ENCODE measurements at places on chromosomes 1 and 21.

GRCh38 chr1:230414694-230415093 is 11.4 kb downstream of the PGBD5 start:
- DNase-seq: no peak

- no peak for DNase-seq
Observed at GRCh38 chr21:44823179-44823660, 5.4 kb upstream of the SUMO3 start.

- peak; percentile 21 for DNase-seq
Observed at GRCh38 chr1:235557495-235557894, 53.2 kb upstream of the B3GALNT2 start.

- DNase-seq: no peak
Observed at GRCh38 chr21:33063907-33064622, 5.9 kb upstream of the OLIG1 start.

DNA sequence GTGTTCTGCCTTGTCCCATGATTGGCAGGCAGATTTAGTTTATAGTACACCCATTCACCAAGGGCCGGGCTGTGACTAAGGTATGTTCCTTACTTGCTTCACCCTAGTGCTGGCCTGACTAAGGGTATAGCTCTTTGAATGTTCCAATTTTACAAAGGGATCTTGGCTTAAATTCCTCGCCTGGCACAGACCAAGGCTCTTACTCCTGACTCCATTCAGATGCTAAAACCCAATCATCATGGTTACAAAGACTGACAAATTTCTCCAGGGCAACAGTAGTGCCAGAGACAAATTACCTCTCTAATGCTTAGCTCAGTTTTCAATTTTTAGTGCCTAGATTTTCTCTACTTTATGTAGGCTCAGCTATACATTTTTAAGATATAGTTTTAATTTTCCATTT is 11.5 kb upstream of the C1orf53 start:
- no peak for DNase-seq

GRCh38 chr1:224433041-224433691 is 1.4 kb downstream of the WDR26 start:
- DNase-seq: peak; percentile 36

GRCh38 chr1:167683641-167684502 is 37.9 kb upstream of the MPZL1 start:
- DNase-seq: no peak

- no peak for DNase-seq
Observed at GRCh38 chr1:198529414-198529813, 11.1 kb downstream of the ATP6V1G3 start.

- DNase-seq: no peak
Observed at GRCh38 chr1:232183802-232184201, 446.1 kb downstream of the SIPA1L2 start.

- DNase-seq: peak; percentile 33
Observed at GRCh38 chr1:37995751-37996345, 6.0 kb upstream of the SF3A3 start.

DNA sequence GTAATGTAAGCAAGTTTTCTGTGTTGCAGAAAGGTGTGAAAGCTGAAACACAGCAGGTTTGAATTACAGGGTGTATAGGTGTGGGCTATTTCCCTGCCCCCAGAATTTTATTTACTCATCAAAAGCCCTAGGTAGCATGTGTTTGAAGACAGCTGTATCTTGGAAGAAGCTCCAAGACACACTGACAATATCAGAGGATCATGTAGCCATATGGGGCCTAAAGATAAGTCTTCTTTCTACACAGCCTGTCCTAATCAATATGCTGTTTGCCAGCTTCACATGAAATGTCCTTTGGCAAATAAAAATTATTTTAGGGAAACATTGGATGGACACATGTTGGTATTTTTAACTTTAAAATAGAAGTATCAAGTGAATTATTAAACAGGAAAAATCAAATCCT is 17.5 kb upstream of the SUCO start:
- no peak for DNase-seq

- DNase-seq: no peak
Observed at GRCh38 chr1:218459878-218460711, 115.0 kb downstream of the TGFB2 start.

DNA sequence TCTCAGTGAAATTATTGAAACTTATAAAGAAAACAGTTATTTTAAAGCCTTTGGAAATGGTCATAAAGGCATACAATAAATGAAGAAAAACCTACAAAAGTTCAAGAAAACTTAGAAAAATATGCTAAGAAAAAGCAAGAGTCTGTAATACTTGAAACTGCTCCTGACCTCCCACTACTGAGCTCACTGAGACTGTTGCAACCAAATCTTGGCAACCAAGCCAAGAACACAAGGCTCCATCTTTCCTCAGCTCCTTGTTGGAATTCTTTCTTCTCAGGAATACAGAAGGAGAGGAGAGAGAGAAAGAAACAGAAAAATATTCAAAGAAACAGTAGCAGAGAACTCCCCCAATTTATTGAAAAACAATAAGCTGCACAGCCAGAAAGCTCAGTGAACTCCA is 160.5 kb downstream of the RASAL2 start:
- no peak for DNase-seq

DNA sequence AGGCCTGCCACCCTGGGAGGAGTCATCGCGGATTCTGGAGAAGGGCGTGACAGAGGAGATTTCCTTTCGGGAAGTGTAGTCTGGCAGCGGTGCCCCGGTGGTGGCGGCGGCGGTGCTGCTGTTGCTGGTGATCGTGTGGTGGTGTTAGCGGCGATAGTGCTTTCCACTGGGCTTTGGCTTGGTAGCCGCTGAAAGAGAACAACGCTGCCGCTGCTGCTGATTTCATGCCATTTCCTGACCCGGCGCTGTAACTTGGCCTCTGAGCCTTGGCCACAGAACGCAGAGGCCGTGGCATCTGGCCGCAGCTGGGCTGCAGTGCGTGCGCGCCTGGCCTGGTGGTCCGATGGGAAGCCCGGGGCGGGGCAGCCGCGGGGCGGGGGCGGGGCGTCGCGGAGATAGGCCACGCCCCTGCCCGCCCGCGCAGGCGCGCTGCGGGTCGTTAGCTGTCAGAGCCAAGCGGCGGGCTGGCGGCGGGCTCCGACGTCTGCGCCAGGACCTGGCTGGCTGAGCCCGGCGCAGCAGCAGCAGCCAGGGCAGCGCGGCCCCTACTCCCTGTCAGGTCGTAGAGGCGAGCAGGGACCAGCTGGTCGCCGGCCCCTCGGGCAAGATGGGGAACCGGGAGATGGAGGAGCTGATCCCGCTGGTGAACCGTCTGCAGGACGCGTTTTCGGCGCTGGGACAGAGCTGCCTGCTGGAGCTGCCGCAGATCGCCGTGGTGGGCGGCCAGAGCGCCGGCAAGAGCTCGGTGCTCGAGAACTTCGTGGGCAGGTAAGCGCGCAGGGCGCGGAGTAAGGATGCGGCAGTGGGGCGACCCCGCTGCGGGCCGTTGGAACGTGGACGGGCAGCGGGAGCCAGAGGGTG is at the start of gene DNM3:
Gene DNM3, plus strand, starts transcription at position 449 of the 861 bp plus-strand sequence. Its CDS starts 159 bp downstream, at position 608.
- peak; percentile 84 for DNase-seq

- DNase-seq: no peak
Observed at GRCh38 chr1:58999676-59000075, 215.8 kb upstream of the JUN start.

- no peak for DNase-seq
Observed at GRCh38 chr1:1937549-1938275, 18.6 kb upstream of the TMEM52 start.

GRCh38 chr1:2275796-2276536 is 47.8 kb downstream of the SKI start:
- no peak for DNase-seq

DNA sequence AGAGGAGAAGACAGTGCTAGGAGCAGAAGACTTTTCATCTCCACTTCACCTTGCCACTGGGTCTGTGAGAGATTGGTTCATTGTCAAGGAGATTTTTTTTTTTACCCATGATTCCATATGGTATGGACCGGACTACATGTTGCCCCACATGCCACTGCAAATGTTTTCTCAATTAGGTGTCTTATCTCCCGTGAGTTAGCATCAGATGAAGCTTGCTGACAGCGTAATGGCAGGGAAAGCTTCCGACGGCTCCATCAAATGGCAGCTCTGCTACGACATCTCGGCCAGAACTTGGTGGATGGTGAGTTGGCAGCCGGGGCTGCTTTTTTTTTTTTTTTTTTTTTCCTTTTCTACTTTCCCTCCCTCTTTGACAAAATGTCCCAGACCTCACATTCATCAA is 217.2 kb upstream of the NFIA start:
- DNase-seq: no peak

GRCh38 chr1:62395291-62395690 is 41.6 kb upstream of the USP1 start:
- no peak for DNase-seq

GRCh38 chr1:185342672-185343259 is 25.7 kb upstream of the IVNS1ABP start:
- no peak for DNase-seq

DNA sequence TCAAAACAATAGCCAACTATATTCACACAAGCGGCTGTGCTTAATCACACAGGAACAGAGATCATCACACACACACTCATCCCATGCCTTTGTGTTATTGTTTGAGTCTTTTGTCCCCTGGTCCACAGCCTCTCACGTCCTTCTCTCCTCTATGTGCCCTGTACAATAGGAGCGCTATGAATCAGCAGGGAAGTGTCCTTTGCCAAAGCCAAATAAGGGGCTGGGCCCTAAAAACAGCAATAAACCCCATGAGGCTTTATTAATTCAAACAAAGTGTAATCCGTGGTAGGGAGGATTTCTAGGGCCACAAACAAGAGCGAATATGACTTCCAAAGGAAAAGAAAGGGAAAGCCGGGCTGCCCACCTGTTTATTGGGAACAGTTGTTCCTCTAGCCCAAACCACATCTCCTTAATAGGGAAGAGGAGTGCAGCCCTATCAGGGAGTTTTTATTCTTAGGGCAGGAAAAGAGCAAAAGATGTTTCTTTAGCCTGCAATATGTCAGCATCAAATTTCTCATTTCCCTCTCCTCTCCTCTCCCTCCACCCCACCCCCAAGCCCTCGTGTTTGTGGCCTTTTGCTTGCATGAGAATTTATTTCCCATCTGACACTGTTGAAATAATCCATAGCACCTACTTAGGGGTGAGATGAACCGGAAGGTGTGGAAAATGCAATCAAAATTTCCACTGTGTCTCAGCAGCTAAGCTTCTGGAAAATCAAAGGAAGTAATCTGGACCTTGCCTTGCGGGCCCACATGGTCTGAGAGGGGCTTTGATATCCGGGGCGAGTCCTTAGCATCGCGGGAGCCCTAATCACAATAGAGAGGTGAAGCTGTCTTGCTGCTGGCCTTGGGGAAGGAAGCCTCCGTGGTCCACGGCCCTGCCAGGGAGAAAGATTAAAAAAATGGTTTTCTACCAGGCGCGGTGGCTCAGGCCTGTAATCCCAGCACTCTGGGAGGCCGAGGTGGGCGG is 45.3 kb upstream of the ITPKB start:
- no peak for DNase-seq

- no peak for DNase-seq
Observed at GRCh38 chr1:156463874-156464273, 36.7 kb downstream of the MEF2D start.

DNA sequence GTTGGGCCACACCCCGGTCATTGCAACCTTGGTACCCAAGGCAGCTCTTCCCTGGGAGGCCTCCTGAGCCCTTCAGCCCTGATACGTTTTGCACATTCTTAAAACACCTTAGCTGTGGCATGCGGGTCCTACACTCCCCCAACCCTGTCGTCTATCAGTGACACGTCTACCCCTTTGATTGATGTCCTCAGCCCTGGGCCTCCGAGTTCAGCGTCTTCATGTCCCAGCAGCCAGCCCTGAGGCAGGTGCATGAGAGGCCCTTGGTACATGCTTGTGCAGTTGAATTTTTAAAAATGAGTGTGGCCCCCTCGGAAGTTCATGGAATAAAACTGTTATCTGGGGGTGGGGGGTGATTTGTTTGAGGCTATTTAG is 38.9 kb upstream of the ADARB1 start:
- no peak for DNase-seq

GRCh38 chr21:44700101-44701022 is 3.4 kb downstream of the KRTAP10-12 start:
- no peak for DNase-seq

GRCh38 chr21:33821503-33822322 is 93.9 kb downstream of the ATP5PO start:
- no peak for DNase-seq

GRCh38 chr1:231233735-231234417 is 7.1 kb upstream of the GNPAT start:
- no peak for DNase-seq

DNA sequence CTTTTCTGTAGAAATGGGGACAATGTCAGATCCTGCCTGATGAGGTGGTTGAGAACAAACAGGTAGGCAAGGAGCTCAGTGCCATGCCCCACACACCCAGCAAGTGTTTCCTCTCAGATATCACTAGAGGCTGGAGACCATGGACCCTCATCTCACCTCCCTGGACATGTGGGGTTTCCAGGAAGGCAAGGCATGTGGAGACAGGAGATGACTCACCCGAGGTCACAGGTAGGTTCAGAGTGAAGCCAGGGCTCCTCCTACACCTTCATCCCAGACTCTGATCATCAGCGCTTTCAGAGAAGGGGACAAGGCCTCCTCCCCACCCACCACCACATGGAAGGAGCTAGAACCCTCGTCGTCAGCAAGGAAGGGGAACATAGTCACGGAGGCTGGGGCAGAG is 69.2 kb downstream of the MATN1 start:
- no peak for DNase-seq

DNA sequence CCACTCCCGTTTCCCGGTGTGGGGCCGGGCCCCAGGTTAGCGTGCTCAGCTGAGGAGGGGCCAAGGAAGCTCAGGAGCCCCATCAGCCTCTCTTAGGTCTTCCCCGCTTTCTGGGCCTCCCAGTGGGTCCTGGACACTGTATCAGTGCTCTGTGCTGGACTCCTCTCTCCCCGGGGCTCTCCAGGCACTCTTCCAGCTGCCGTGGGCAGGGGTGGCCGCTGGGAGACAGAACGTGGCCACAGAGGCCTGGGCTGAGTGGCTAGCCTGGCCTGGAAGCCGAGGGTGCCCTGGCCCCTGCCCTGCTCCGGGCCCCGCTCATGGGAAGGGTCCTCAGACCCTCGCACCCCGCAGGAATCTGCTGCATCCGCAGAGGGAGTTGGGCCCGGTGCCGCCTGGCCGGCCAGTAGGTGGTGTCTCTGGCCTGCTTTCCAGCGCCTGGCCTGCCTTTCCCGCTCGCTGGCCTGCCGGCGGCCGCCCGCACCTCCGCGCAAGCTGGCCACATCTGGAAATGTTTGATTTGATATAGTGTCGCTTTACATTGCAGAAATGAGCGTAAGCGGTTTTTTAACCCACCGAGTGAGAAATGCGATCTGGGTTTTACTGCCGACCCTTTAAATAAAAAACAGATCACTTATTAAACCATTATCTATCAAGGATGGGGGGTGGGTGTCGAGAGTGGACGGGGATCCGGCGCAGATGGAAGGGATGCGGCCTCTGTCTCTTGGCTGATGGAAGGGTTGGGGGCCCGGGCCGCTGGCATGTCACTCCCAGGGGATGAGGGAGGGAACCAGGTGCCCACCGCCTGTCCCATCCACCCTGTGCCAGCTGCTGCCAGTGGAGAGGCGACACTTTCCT is 74.4 kb upstream of the TTC34 start:
- no peak for DNase-seq

GRCh38 chr1:53110370-53111072 is 31.9 kb downstream of the SLC1A7 start:
- peak; percentile 23 for DNase-seq

GRCh38 chr1:150262388-150263320 is 5.1 kb downstream of the CA14 start:
- no peak for DNase-seq

Data from activated CD4-positive, alpha-beta T cell treated with anti-CD3 and anti-CD28 coated beads, Interleukin-2, Interleukin-6, amounts not matched to agents 100 ng/mL and 50 ng/mL, durations not matched to agents 16 hours and 8 hours (primary cell).